Stimulated activated CD8-positive, alpha-beta memory T cell treated with anti-CD3 and anti-CD28 coated beads, Interleukin-7, amount 100 ng/mL, for 1 hour (primary cell): ENCODE measurements at places on chromosomes 2 and 18.

GRCh38 chr2:18829251-18829902 lies 240.0 kb upstream of the NT5C1B start:
- DNase-seq, result no peak

GRCh38 chr18:13392899-13393298 lies 174.3 kb downstream of the LDLRAD4 start:
- no peak for DNase-seq

DNA sequence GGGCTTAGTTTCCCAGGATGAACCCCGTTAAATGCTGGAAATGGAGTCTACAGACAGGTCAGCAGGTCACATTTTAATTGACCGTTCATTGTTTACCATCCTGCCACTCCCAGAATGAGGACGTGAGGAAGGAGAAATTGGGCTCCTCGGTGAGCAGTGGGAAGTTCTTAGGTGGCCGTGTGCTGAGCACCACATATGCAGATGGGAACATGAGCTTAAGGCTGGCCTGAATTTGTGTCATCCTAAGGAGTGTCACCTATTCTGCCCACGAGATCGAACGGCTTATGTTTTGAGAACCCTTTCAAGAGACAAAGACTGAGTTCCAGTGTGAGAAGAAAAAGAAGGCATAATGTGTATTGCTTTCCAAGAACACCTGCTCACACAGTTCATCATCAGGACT lies 234.4 kb upstream of the PXDN start:
- no peak for DNase-seq

DNA sequence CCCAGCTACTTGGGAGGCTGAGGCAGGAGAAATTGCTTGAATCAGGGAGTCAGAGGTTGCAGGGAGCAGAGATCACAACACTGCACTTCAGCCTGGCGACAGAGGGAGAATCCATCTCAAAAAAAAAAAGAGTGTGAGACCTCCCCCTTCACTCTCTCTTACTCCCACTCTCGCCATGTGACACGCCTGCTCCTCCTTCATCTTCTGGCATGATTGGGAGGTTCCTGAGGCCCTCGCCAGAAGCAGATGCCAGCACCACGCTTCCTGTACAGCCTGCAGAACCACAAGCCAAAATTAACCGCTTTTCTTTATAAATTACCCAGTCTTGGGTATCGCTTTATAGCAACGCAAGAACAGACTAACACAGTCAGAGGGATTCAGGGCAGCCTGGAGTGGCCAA lies 66.3 kb upstream of the CREB1 start:
- no peak for DNase-seq

- DNase-seq, result no peak
These were observed 41.5 kb upstream of the OTOS start for GRCh38 chr2:240182001-240182400.

DNA sequence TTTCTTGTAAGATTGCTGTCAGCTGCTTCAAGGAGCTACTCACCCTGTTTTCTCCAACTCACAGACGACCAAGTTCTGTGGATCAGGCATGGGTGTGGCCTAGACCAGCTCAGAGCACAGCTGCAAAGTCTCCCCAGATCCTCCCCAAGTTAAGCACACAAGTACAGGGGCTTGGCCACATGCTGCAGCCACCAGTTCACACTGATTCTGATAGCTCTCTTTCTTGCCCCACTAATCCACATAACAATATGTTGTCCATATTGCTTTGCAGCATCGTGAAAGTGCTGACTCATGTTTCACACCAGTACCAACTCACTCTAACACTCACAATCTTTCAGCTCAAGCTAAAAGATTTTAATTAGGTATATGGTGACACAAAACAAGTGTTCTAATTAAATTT lies 437.0 kb downstream of the PARD3B start:
- DNase-seq, result no peak
